ENCODE measurements at places on chromosomes 11 and 22.

DNA sequence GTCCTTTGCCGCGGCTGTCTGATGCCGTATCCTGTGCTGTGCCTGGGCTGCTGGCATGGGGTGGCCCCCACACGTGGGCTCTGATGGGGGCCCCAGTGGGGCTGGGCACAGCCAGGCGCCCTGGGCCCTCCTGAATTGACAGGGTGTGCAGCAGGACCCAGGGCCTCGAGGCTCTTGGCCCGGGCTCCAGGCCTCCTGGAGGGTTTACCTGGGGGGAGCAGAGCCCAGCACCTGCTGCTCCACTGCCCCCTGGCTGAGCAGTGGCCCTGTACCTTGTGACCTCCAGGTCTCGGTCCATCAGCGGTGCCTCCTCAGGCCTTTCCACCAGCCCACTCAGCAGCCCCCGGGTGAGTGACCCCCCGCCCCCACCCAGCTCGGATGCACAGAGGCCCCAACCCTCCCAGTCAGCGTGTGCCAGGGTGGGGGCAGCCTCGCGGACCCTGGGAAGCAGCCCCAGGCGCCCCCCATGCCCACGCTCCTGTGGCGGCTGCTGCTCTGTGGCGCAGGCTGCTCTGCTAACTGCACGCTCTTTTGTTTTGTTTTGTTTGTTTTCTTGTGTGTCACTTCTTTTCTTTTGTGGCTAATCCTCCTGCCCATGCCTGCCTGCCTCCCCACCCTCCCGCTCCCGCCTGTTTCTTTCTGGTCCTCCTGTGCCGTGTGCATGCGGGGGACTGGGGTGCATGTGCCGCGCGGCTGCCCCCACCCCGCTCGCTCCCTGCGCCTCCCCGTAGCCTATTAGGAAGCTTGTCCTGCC, 36.9 kb downstream of the MOB2 start:
- H3K36me3 ChIP-seq, result no peaks in the 10 kb centered on the region
- H3K4me1 ChIP-seq, result peaks cover 2% of the 10 kb centered on the region
- no peak overlapping the region for H3K27ac ChIP-seq
- no peaks in the 10 kb centered on the region for H3K27me3 ChIP-seq
- no peak overlapping the region for H3K4me3 ChIP-seq

DNA sequence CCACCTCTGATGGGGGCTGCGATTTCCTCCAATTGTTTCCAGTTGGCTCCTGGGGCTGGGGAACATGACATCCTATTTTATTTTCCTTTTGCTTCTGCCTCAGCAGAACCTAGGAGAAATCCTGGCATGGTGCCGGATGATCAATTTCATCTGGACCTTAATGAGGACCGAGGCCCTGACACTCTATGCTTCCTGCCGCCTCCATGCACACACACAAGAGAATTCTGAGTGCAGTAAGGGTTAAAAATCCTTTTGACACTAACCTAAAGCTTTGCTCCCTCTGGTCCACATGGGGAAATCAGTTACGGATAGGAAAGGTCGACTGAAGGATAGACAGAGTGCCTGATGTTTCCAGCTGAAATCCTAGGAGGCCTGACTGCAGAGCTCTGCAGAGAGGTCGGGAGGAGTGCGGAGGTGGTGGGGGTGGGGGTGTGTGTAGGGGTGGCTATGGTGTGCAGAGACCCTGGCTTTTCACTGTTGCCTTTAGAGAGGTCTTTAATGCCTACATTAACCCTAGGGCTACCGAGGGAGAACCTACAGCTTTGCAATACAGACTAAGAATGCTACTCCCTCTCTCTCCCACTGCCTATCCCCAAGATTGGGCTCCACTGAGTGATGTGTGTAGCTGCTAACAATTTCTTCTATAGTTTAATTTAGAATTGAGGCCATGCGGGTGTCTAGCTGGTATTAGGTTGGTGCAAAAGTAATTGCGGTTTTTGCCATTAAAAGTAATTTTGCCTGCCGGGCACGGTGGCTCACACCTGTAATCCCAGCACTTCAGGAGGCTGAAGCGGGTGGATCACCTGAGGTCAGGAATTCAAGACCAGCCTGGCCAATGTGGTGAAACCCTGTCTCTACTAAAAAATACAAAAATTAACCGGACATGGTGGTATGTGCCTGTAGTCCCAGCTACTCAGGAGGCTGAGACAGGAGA, 53.6 kb upstream of the INCENP start:
- no peaks in the 10 kb centered on the region for H3K27me3 ChIP-seq
- H3K4me3 ChIP-seq, result no peak overlapping the region
- no peaks in the 10 kb centered on the region for H3K4me1 ChIP-seq
- no peaks in the 10 kb centered on the region for H3K36me3 ChIP-seq
- DNase-seq, result no peak
- H3K27ac ChIP-seq, result no peak overlapping the region

DNA sequence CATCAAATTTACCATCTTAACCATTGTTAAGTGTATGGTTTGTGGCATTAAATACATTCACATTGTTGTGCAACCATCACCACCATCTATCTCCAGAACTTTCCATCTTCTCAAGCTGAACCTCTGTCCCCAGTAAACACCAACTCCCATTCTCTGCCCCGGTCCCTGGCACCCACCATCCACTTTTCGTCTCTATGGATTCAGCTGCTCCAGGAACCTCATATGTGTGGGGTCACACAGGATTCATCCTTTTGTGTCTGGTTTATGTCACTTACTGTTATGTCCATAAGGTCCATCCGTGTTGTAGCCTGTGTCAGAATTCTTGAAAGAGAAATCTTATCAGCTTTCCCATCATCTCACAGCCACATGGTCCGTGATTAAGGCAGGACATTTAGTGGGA, 16.3 kb downstream of the TSPAN32 start:
- H3K4me1 ChIP-seq, result peaks cover 7% of the 10 kb centered on the region
- no peak for DNase-seq
- H3K27me3 ChIP-seq, result peaks cover 8% of the 10 kb centered on the region
- H3K27ac ChIP-seq, result no peak overlapping the region
- H3K4me3 ChIP-seq, result no peak overlapping the region
- H3K36me3 ChIP-seq, result peaks cover 3% of the 10 kb centered on the region

GRCh38 chr11:13680501-13681264, 12.2 kb downstream of the FAR1 start:
- no peak overlapping the region for H3K27ac ChIP-seq
- DNase-seq, result no peak
- H3K4me3 ChIP-seq, result no peak overlapping the region
- H3K36me3 ChIP-seq, result no peaks in the 10 kb centered on the region
- no peaks in the 10 kb centered on the region for H3K27me3 ChIP-seq

DNA sequence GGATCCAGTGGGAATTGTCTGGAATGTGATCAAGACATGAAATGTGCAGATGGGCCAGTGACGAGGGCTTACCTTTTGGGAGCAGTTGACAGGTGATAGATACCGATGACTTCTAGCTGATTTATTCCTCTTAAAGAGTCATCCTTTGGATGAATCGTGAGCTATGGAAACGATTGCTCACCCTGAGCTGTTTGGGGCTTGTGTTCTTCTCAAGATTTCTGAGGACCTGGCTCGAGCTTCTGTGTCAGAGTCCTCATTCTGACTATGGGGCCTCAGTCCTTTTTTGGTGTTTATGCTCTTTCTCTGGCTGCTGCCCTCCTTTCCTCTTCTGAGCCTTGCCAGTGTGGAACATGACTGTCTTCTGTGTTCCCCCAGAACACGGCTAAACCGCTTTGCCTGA, 11.9 kb upstream of the AMPD3 start:
- DNase-seq, result no peak
- peaks cover 4% of the 10 kb centered on the region for H3K27me3 ChIP-seq
- no peaks in the 10 kb centered on the region for H3K4me1 ChIP-seq
- H3K4me3 ChIP-seq, result no peak overlapping the region
- H3K27ac ChIP-seq, result no peak overlapping the region

- no peaks in the 10 kb centered on the region for H3K27me3 ChIP-seq
- H3K27ac ChIP-seq, result peak overlapping the region; percentile 9
Measured at GRCh38 chr11:119845756-119846155, 116.8 kb upstream of the NECTIN1 start.

All from mesothelial cell of epicardium (in vitro differentiated cells).